NCI-H146 (cell line): ENCODE measurements at places on chromosomes 7 and 10.

DNA sequence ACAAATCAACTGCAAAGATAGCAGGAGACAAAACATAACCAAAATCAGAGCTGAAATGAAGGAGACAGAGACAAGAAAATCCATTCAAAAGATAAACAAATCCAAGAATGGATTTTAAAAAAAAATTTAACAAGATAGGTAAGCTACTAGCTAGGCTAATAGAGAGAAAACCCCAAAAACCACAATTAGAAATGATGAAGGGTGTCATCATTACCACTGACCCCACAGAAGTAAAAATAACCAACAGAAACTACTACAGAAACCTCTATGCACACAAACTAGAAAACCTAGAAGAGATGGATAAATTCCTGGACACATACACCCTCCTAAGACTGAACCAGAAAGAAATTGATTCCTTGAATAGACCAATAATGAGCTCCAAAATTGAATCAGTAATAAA lies 117.6 kb downstream of the DNAJC1 start:
- no peak for DNase-seq

DNA sequence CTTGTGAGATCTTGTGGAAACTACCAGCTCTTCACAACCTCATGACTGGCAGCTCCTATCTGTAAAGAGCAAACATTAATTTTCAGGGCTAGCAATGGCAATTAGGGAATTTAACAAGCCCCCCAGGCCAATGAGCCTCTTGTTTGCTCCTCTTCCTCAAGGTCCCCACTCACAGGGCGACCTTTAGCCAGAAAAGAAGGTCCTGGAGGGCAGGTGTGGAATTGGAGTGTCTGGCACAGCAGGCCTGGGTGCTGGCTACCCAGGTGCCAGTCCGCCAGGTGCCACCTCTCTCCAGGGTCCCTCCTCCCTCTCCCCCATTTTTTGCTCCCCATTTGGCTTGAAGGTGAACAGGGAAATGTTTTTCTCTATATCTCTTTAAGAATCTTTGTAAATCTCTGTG lies 1.9 kb upstream of the CEP55 start:
- DNase-seq: peak; percentile 28

DNA sequence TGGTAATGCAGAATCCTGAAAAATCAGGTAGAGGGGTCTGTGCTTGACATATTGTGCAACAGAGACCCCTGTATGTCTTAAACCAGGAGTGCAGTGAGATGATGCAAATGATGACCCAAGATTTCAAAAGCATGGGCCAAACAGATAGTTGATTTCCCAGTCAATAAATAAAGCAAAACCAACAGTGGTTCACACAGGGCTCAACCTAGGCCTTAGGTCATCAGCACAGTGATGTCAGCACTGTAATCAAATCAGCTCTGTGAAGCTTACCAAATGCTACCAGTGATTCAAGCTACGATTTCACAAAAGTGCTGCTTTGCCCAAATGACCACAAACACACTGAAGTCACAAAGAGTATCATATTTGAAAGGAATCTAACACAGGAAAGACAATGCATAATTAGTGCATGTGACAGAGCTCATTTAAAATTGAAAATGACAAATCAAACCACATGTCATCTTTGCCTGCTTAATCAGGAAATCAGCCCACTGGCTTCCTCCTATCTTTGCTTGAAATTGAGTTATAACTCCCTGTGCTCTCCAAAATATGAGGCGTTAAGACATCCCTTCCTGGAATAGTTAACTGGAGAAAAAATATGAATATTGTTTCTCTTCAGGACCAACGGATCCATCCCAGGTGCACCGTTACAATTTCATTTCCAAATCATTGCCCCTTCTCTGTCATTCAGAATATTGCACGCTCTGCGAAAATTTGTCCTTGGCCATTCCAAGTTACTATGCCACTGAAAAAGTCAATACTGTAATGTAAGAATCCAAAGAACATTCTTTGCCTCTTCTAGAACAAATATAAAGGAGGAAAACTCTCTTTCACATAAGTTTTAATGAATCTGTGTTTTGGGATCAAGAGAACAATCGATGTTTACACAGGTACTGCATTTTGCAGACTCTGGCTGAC lies 41.9 kb upstream of the ASL start:
- no peak for DNase-seq

DNA sequence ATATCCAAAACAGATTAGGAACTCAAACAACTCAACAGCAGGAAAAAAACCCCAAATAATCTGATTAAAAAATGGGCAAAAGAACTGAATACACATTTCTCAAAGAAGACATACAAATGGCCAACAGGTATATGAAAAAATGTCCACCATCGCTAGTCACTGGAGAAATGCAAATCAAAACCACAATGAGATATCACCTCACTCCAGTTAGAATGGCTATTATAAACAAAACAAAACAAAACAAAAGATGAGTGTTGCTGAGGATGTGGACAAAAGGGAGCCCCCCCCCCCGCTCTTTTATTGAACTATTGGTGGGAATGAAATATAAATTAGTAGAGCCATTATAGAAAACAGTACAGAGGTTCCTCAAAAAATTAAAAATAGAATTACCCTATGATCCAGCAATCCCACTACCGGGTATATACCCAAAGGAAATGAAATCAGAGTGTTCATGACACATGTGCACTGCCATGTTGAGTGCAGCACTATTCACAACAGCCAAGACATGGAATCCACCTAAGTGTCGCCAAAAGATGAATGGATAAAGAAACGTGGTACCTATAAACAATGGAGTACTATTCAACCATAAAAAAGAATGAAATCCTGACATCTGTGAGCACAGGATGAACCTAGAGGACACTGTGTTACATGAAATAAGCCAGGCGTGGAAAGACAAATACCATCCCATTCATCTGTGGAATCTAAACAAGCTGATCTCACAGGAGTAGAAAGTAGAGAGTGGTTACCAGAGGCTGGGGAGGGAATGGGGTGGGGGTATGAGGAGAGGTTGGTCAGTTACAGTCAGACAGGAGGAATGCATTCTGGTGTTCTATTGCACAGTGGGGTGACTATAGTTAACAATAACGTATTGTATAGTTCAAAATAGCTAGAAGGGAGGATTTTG lies 78.1 kb upstream of the RHEB start:
- DNase-seq: no peak

DNA sequence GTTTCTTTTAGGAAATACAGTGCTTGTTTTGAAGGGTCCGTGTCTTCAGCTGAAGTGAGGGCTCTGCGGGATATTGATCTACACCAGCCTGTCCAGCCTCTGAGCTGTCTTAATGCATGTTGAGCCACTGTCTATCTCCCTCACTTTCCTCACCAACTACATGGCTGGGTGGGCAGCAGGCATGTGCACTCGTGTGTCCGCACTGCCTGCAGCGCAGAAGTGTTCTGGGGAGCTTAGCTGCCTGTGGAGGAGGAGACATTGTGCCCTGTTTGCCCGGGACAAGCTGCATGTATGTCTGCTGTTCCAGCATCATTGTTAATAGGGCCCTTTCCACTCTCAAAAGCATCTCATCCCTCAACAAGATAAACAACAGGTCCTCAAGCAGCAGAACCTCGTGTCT lies 133.1 kb upstream of the EEPD1 start:
- DNase-seq: no peak

GRCh38 chr10:117373823-117374505 lies 1.3 kb downstream of the PDZD8 start:
- DNase-seq: peak; percentile 33

DNA sequence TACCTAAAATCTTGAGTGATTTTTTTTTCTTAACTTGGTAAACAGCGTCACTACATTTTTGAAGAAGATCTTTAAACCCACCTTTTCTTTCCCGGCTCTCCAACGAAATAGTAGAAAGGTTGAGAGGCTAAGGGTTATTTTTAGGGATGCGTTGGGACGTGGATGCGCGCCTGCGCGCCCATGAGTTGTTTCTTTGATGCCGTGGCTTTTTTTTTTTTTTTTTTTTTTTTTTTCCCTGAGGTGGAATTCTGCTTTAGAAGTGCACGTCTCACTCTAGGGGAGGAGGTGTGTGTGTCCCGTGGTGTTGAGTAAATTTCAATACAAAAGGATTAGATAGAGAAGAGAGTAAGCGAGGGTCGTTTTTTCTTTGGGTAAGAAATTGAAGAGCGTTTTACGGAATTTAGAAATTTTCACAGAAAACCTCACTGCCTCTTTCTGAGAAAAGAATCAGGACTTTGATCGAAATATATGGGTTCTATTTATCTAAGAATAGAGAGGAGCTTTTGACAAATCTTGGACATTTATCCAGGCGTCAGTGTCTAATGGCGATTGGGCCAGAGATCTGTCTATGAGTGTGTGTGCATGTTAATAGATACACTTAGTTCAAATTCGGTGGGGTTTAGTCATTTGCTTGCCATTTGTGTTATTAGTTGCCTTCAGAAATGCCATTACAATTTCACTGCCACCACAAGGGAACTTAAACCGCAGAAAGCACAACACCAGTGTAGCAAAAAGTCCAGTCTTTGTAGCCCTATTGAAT lies 1.2 kb upstream of the SP8 start:
- peak; percentile 65 for DNase-seq

GRCh38 chr7:112446431-112446830 lies 3.8 kb upstream of the IFRD1 start:
- DNase-seq: no peak

DNA sequence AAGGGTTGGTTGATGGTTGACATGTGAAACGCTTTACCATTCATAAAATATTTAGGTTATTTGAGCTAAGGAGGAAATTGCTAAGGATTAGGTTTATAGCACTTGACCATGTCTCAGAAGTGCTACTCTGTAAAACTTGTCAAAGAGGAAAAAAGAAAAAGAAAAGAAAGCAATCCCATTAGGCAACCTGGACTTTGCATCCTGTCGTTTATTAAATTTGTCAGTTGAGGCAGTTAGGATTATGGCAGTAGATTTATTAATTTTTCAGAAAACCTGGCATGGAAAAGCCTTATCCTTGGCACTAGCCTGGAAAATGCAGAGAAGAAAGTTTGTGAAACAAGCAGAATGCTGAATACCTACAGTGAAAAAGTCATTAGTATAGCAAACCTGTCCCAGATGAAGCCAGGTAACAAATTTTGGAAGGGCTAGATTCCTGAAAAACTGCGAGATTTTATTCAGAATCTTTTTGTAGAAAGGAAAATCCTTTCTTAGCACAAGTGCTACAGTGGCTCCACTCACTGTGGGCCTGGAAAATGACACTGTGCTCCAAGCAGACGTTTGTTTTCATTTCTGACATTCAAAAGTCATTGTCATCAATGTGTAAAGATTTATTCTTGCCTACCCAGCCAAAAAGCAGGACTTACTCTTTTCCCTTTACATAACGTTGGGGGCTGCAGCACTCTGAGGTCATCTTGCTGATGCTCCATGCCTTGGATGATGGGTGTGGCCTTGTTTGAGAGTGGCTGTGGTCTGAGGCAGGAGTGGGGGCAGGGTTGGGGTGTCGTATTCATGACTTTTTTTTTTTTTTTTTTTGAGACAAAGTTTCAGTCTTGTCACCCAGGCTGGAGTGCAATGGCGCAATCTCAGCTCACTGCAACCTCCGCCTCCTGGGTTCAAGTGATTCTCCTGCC lies 664.9 kb downstream of the SUGCT start:
- DNase-seq: no peak

- DNase-seq: peak; percentile 10
Measured at GRCh38 chr10:122999347-122999746, 9.2 kb downstream of the IKZF5 start.
